ENCODE measurements at places on chromosomes 2 and 18.

DNA sequence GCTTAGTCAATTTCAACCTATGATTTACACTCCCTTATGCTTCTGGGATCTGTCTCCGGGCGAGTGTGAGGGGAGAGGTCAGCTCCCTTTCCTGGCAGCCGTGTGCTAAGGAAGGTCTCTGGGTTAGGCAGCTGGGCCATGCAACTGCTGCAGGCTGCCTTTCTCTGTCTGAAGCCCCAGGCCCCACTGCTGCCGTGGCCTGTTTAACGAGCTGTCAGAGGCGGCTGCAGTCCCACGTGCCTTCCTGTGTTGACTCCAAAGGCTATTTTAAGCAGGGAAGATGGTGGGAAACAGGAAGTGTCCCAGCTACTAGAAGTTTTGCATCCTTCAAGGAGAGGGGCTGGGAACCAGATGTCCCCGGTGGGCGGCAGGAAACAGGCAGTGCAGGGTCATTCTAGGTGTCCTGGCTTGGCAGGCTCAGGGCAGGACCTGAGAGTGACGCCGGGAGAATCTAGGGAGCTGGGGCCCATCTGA is 186.4 kb downstream of the TNS1 start:
- no peak for DNase-seq

- no peak for DNase-seq
These were observed 97.2 kb upstream of the FAM136A start for GRCh38 chr2:70399046-70399445.

DNA sequence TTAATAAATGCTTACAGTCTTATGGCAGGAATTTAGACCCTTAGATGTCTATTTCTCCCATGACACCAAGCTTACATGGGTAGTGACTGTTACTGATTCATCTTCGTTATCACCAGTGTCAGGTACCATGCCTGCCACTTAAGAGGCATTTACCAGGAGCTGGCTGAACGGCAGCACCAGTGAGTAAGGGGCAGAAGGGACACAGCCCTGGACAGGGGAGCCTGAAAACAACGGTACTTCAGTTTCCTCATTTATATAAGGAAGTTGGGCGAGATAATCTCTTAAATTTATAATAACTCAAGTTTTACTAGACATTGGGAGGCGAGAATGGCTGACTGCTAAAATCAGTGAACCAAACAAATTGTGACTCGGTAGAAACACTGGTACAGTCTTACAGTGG is 1.2 kb downstream of the COA5 start:
- DNase-seq = no peak

- DNase-seq = peak; percentile 29
These were observed 8.5 kb downstream of the RAB17 start for GRCh38 chr2:237581751-237582746.

DNA sequence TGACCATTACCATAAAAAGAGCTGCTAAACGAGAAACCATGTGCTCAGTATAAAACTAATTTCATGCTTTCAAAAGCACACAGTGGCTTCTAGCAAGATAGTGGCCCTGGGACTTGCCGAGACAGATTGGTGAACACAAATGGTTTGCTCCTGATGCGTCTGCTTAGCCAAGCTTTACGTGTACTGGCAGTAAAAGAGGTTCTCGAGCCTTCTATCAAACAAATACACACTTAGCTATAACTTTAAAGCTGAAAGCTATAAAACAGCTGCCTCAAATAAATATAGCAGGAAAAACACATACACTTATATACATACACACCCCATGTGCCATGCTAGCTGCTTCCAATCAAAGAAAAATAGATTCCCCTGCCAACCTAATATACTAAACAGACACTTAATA is 117.0 kb downstream of the ZNF385B start:
- no peak for DNase-seq

- DNase-seq = no peak
These were observed 697.5 kb downstream of the TMEM182 start for GRCh38 chr2:103459283-103459682.

DNA sequence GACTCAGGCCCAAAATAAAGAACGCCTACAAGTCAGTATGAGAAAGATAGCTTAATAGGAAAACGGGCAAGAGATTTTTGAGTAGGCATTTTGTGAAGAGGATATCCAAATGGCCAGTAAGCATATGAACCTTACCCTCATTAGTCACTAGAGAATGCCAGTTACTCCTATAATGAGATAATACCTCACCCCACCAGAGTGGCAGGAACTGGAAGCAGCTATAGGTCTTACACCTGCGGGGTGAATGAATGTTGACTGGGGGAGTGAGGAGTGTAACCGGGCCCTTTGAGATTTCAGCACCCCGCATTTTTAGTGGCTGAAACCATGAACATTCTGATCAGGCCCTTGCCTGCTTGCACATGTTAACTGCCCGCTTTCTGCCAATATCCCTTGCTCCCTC is 7.5 kb upstream of the PTPN2 start:
- peak; percentile 35 for DNase-seq

DNA sequence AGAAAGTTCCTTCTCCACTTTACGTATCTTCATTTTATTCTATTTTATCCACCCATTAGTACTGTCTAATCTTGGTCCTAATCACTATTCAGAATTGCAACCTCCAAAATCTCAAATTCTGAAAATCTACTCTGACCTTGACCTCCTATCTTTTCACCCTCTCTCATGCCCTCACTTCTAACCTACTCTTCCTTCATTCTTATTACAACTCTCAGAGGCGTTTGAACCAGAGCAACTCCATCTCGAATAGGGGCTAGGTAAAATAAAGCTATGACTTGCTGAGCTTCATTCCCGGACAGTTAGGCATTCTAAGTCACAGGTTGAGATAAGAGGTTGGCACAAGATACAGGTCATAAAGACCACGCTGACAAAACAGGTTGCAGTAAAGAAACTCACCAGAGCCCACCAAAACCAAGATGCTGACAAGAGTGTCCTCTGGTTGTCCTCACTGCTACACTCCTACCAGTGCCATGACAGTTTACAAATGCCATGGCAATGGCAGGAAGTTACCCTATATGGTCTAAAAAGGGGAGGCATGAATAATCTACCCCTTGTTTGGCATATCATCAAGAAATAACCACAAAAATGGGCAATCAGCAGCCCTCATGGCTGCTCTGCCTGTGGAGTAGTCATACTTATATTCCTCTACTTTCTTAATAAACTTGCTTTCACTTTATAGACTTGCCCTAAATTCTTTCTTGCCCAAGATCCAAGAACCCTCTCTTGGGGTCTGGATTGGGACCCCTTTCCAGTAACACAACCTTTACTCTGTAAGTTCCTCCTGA is 11.4 kb downstream of the CCDC88A start:
- DNase-seq = no peak

- DNase-seq = no peak
These were observed 18.1 kb upstream of the ATOH8 start for GRCh38 chr2:85735691-85736090.

DNA sequence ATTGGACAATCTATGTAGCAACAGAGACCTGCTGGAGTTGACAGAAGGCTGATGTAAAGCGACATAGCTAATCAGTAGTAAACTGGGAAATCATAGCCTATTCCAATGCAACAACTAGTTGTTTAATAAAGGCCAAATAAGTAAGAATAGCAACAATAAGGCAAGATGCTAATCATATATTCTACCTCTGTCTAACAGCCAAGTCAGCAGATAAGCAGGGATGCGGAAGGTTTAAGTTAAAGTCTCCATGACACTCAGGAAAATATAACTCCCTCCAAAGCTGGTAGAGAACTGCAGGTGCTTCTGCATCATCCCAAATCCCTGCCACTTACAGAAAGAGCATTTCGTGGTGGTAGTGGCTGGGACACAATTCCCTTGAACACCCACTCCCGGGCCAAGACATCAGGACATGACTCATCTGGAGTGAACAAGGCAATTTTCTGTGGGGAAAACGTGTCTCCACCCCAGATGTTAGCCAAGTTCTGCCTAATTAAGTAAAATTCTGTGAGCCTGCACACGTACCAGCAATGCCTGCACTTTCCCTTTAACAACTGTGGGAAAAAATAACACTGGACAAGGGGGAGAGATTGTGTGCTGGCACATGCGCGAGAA is 413.6 kb upstream of the ID2 start:
- peak; percentile 71 for DNase-seq

DNA sequence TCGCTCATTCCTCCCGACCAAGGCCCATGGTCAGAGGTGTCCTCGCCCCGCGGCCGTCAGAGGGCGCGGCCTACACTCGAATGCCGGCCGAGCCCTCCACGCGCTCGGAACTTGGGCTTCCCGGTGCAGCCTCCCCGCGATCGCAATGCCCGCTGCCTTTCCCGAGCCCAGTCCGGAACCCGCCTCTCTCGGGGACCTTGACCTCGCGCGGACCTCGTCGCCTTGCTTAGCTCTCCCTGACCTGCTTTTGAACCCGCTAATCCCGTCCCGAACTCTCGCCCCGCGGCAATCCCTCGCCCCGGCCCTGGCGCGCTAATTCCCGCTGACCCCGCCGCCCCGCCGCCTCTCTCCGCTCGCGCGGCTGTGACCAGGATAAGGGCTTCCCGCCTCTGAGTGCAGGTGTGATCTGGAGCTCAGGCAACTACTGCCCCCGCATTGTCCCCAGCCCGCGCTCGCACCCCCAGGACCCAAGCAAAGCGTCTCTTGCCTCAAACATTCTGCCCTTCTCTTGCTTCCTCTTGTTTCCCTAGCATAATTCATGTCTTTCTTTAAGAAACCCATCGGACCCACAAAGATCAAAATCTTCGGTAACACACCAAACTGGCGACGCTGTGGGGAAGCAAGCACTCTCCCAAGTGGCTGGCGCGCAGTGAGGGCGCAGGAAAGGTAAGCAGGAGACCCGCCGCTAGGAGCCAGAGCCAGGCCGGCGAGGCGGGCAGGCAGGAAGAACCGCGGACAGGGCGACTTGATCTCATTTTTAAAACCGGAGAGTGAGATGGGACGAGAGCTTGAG is 46.6 kb upstream of the ATP6V1B1 start:
- DNase-seq = no peak

DNA sequence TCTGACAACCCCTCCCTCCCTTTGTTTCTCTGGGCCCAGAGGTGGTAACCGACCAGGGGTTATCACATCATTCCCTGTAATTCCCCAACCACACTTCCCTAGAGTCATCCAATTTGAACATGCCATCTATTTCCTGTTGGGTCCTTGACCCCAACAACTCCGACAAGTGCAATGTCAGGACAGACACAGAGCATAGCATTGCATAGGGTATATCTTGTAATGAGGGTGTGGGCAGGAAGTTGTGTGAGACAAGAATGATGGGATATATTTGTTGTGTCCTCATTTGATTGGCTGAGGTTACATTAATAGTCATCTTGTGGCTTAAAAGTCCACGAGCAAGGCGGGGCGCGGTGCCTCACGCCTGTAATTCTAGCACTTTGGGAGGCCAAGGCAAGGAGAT is 33.4 kb upstream of the CNOT11 start:
- DNase-seq = no peak

GRCh38 chr2:43225093-43225787 is 1.2 kb downstream of the ZFP36L2 start:
- DNase-seq = no peak

GRCh38 chr2:237662671-237663093 is 35.3 kb downstream of the LRRFIP1 start:
- DNase-seq = peak; percentile 95

GRCh38 chr2:16055848-16056580 is 115.7 kb downstream of the MYCN start:
- peak; percentile 20 for DNase-seq

DNA sequence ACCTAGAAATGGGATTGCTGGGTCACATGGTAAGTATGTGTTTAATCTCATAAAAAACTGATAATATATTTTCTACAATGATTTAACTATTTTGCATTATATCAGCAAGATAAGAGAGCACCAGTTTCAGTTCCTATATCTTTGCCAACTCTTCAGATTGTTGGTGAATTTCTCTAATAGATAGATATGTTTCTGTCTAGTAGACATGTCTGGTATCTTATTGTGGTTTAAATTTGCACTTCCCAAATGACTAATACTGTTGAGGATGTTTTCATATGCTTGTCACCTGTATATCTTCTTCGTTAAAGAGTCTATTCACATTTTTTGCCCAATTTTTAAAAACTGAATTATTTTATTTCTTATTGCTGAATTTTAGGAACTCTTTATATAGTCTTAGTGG is 113.8 kb upstream of the UXS1 start:
- DNase-seq = no peak

- no peak for DNase-seq
These were observed 242.1 kb downstream of the MREG start for GRCh38 chr2:215771241-215771640.

DNA sequence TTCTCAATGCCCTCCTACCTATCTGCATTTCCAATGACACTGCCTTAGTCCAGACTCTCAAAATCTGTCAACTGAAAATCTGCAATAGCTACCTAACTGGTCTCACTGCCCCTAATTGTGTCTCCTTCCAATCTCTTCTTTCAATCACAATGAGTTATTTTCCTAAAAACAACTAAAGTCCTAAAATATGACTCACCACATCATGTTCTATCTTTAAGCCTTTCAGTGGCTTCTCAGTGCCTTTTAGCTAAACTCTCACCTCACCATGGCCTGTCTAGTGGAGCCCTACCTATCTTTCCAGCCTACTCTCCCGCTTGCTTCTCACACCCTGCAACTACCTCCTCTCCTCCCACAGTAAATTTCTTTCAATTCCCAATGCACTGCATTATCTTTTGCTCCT is 220.9 kb upstream of the PKDCC start:
- DNase-seq = no peak

GRCh38 chr2:80987466-80987865 is 682.9 kb upstream of the LRRTM1 start:
- DNase-seq = no peak

DNA sequence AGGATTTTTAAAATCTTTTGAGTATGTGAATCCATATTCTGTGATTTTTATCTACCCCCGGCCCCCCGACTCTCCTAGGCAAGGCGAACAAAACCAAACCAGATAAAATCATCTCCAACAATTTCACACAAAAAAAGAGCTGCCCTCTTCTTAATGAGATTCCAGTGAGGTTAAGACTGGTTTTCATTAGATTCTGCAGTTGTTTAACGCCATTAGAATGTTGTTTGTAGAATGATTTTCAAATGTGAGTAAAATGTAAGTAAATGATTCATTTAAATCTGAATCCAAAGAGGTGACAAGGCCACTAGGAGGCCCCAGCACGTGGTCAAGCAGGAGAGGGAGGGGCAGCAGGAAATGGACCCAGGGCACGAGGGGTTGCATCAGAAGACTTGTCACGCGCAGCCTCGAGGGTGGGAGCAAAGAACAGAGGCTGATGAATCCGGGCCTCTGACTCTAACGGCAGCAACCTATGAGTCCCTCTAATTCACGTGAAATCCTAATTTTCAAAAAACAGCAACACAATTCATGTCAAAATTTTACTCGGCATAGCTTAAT is 24.3 kb upstream of the KLHL29 start:
- no peak for DNase-seq

- no peak for DNase-seq
These were observed 14.8 kb upstream of the MAL start for GRCh38 chr2:95010718-95011117.

DNA sequence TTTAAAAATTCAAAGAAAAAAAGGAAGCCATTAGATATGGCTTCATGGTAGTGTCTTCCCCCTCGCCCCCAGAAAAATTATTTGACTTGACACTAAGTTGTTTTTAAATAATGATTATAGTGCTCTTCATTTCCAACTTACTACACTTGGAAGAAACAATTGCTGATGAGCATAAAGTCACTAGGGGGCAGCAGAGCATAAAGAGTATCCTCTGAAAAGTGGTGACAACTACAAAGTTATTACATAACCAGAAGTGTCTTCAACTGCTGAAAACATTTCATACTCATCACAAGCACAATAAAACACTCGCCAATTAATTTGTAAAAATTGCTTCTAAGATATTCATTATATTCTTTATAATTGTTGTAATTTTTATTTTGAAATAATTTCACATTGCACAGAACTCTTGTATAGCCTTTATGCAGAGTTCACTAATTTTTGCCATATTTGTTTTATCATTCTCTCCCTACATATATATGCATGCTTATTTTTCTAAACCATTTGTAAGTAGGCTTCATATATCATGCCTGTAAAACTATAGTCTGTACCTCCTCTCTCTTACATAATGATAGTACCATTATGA is 54.9 kb downstream of the EXOC6B start:
- peak; percentile 97 for DNase-seq

All from inflammatory macrophage treated with lipopolysaccharide for 1 hour (primary cell).